ENCODE measurements at places on chromosomes 11 and 22.
A peak's percentile ranks its signal among the peaks of the same experiment; 100 is the strongest.

- H3K27ac ChIP-seq = peak overlapping the region; percentile 6
- no peaks in the 10 kb centered on the region for H3K27me3 ChIP-seq
- H3K4me3 ChIP-seq = peak overlapping the region; percentile 55
- H3K4me1 ChIP-seq = peaks cover 8% of the 10 kb centered on the region
- DNase-seq = no peak
These were observed 788 bp downstream of the CD82 start for GRCh38 chr11:44565953-44566949.

GRCh38 chr11:74257959-74258553, 53.4 kb downstream of the P4HA3 start:
- no peaks in the 10 kb centered on the region for H3K4me1 ChIP-seq
- H3K27me3 ChIP-seq = no peaks in the 10 kb centered on the region
- H3K27ac ChIP-seq = no peak overlapping the region
- peaks cover 12% of the 10 kb centered on the region for H3K36me3 ChIP-seq
- no peak overlapping the region for H3K4me3 ChIP-seq

DNA sequence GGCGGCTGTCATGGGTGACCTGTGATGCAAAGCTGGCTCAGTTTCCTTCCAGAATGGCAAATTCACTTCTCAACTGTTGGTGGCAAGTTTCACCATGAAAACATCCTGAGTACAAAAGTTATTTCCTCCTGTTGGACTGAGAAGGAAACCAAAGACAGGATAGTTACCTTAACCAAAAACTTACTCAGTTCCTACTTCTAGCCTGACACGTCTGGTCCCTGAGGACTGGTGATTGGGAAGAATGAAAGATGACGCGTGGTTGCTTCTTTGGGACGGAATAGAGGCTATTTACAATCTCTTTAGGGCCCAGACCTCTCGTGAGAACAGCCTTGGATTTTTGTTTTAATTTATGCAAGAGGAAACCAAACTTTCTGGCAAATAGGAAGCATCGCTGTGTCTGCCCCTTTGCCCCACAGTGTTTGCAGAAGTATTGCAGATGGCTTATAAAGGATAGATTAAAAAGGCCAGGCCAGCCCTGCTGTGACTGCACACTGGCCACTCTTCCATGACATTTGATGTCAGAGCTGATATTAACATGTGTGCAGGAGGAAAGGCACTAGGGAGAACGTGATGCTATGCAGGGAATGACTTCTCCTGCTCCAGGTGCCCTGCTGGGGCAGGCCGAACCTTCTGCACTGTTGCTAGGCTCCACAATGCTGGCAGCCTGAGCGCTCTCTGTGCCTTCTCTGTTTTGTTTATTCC, 7.6 kb downstream of the VPS26B start:
- no peaks in the 10 kb centered on the region for H3K27me3 ChIP-seq
- H3K4me1 ChIP-seq = no peaks in the 10 kb centered on the region
- H3K27ac ChIP-seq = no peak overlapping the region
- no peak overlapping the region for H3K4me3 ChIP-seq
- peak; percentile 28 for DNase-seq

DNA sequence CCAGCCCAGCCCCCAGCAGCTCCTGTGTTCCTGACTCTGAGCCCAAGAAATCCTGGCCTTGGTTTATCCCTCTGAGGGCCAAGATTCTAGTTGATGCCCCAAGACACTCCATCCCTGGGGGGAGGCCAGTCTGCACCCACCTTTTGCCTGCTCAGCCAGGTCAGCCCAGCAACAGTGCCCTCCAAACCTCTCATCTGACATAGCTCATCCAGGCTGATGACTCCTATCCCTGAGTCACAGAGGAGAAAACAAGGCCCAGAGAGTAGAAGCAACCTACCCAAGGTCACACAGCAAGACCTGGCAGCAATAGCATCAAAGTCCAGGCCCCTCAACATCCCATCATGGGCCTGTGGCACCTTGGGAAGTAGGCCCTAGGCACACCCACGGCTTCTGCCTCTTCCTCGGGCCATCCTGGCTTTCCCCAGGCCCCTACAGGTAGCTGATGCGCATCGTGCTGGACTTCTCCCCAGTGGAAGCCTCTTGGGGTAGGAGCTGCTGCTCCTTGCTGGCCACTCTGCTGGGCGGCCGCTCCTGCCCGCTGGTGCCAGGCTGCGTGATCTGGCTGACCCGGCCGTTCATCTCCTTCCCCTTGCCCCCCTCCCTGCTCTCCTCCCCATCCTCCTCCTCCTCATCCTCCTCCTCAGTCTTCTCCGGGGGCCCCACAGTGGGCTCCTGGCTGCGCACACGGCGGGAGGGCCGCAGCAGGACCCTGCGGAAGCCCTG, 6.0 kb downstream of the SSTR3 start:
- H3K27me3 ChIP-seq = no peaks in the 10 kb centered on the region
- DNase-seq = no peak
- no peaks in the 10 kb centered on the region for H3K4me1 ChIP-seq
- no peak overlapping the region for H3K27ac ChIP-seq
- no peaks in the 10 kb centered on the region for H3K36me3 ChIP-seq
- no peak overlapping the region for H3K4me3 ChIP-seq

DNA sequence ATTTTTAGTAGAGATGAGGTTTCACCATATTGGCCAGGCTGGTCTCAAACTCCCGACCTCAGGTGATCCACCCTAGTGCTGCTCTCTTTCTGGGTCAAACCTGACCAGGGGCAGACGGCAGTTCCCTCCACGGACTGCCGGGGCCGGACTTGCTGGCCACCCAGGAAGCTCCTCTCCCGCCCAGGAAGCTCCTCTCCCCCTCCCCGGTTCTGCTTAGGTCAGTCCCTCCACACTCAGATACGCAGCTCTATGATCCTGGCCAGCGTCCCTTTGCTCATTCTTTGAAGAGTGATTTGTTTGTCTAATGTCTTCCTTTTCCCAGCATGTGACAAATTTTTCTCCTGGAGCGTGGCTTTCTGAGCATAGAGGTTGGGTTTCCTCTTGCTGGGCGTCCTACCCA, 125.3 kb upstream of the B3GAT1 start:
- no peak for DNase-seq
- H3K36me3 ChIP-seq = no peaks in the 10 kb centered on the region
- no peak overlapping the region for H3K27ac ChIP-seq
- H3K27me3 ChIP-seq = no peaks in the 10 kb centered on the region
- H3K4me1 ChIP-seq = no peaks in the 10 kb centered on the region
- no peak overlapping the region for H3K4me3 ChIP-seq

Data from kidney (tissue), 22 donors.